Mesothelial cell of epicardium (in vitro differentiated cells): ENCODE measurements at places on chromosomes 4 and X.

GRCh38 chr4:153466081-153466948 is at the start of gene TMEM131L:
TSS of gene TMEM131L (plus strand) at chr4:153466360. CDS start at chr4:153466398, 38 bp downstream.
- peaks cover 22% of the 10 kb centered on the region for H3K27me3 ChIP-seq
- peaks cover 2% of the 10 kb centered on the region for H3K36me3 ChIP-seq
- DNase-seq: peak; percentile 60

DNA sequence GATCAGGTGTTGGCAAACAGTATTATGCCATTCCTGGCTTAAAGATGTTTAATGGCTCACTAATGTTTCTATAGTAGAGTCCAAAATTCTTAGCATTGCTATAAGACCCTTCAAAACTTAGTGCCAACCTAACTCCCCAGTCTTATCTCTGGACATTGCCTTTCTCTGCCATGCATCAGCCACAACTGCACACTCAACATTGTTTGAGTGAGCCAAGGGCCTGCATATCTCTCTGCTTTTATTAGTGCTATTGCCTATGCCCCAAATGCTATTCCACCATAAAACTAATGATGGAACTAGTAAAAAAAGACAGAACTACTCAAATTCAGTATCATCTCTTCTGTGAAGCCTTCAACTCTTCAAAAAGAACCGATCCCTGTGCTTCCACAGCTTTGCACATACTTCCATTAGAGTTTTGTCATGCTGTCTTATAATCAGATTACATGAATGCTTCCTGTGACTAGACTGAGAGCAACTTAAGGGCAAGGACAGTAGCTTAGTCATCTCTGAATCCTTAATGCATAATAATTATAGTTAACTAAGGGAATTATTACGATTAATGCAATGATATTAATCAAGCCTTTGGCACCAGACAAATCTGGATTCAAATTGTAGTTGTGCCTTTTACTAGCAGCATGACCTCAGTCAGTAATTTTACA is 53.7 kb downstream of the CHM start:
- H3K27ac ChIP-seq: peak overlapping the region; percentile 30
- no peaks in the 10 kb centered on the region for H3K27me3 ChIP-seq
- H3K4me3 ChIP-seq: no peak overlapping the region
- peaks cover 39% of the 10 kb centered on the region for H3K4me1 ChIP-seq
- DNase-seq: no peak

DNA sequence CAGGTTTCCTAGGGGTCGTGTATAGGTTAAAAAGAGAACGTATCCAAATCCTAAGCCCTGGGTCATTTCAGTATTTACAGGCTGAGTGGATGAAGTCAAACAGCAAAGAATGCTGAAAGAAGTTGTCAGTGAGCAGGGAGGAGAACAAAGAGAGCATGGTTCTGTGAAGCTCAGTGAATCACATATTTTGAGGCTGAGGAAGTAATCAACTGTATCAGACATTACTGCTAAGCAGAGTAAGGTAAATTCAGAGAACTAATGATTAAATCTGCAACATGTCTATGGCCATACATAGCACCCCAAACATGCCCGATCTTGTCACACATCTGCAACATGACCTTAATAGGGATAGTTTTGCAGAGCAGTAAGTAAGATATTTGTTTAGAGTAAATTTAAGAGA is 1130.3 kb downstream of the RAPGEF2 start:
- peaks cover 22% of the 10 kb centered on the region for H3K4me1 ChIP-seq
- H3K27ac ChIP-seq: peak overlapping the region; percentile 60
- no peaks in the 10 kb centered on the region for H3K27me3 ChIP-seq
- DNase-seq: no peak
- H3K36me3 ChIP-seq: no peaks in the 10 kb centered on the region

- H3K27me3 ChIP-seq: no peaks in the 10 kb centered on the region
- no peak for DNase-seq
- no peaks in the 10 kb centered on the region for H3K36me3 ChIP-seq
- no peak overlapping the region for H3K27ac ChIP-seq
- no peak overlapping the region for H3K4me3 ChIP-seq
Measured at GRCh38 chr4:36709991-36710390, 428.6 kb downstream of the DTHD1 start.

DNA sequence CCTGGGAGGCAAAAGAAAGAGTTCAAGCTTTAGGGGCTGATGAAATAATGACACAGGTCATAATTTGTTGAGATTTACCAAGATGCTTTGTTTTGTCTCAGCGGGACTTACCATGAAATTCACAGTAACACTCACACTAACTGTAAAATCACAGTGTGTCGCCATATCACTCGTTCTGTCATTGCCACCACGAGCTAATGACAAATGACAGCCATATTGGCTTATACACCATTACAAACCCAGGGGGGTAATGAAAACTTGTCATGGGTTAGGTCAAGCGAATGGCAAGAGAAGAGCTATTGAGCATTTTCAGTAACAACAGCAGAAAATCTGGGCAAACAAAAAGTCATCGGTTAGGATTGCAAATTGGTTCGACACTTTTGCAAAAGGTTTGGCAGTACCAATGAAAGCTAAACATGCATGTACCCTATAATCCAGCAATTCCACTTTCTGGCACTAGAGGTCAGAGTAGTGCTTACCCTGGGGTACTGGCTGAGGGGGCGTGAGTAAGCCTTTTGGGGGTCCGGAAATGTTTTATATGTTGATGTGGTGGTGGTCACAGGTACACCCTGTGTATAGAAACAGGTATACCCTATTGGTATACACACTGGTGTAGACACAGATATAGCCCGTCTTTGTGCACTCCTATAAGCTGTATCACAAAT is 83.9 kb upstream of the RAI2 start:
- no peak for DNase-seq
- H3K4me3 ChIP-seq: no peak overlapping the region
- H3K4me1 ChIP-seq: no peaks in the 10 kb centered on the region
- H3K27ac ChIP-seq: no peak overlapping the region
- H3K36me3 ChIP-seq: peaks cover 11% of the 10 kb centered on the region
